Natural killer cell (primary cell): ENCODE measurements at places on chromosomes 4 and X.

GRCh38 chr4:15340902-15341732 lies 86.7 kb upstream of the C1QTNF7 start:
- H3K4me3 ChIP-seq, result no peak overlapping the region
- no peaks in the 10 kb centered on the region for H3K36me3 ChIP-seq
- no peak for DNase-seq
- no peaks in the 10 kb centered on the region for H3K4me1 ChIP-seq

DNA sequence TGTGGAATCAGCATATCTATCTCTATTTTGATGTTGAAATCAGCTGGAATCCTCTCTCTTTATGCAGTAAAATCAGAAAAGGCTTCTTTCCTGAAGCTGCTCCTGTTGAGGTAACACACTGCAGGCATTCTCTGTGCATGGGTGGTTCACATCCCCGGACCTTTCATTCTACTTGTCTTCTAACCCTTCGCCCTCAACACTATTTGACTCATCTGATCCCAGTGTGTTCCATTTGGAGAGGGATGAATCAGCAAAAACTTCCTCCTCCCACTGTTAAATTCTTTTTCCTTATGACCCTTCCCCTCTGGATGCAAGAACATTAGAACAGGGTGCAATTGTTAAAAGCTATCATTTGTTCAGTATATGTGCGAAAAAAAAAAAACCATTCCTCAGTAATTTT lies 67.4 kb downstream of the RNF150 start:
- H3K4me3 ChIP-seq, result no peak overlapping the region
- no peak overlapping the region for H3K27ac ChIP-seq
- no peak for DNase-seq
- no peaks in the 10 kb centered on the region for H3K4me1 ChIP-seq

- peak overlapping the region; percentile 14 for H3K27ac ChIP-seq
- H3K4me3 ChIP-seq, result no peak overlapping the region
- no peaks in the 10 kb centered on the region for H3K27me3 ChIP-seq
- DNase-seq, result peak; percentile 57
- H3K36me3 ChIP-seq, result no peaks in the 10 kb centered on the region
- H3K4me1 ChIP-seq, result peaks cover 13% of the 10 kb centered on the region
Measured at GRCh38 chr4:142356801-142357200, 489.3 kb downstream of the INPP4B start.

DNA sequence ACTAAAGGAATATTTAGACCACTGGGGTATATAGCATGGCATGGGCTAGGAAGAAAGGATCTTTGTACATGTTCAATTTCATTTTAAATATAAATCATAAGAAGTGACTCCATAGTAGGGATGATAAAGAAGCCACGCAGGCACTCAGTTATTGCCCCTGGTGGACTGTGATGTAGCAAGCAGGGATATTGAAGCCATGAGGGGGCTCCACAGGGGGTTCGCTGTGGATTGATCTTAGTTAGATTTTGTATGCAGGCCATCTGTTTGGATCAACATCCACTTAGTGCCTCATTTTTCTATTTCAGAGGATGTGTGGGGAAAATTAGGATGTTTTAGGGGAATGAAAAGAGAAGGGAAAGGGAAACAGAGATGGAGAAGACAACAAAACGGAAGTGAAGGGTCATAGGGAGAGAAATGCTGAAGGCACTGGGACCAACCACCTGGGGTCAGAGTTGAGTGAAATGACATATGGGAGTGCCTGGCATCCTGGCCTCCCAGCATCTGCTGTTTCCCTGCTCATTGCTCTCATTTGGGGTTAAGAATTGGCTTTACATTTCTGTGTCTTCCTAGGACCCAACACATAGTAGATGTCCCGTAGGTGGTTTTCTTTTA lies 11.2 kb upstream of the FREM3 start:
- DNase-seq, result no peak
- no peaks in the 10 kb centered on the region for H3K27me3 ChIP-seq
- no peaks in the 10 kb centered on the region for H3K4me1 ChIP-seq
- no peak overlapping the region for H3K4me3 ChIP-seq

DNA sequence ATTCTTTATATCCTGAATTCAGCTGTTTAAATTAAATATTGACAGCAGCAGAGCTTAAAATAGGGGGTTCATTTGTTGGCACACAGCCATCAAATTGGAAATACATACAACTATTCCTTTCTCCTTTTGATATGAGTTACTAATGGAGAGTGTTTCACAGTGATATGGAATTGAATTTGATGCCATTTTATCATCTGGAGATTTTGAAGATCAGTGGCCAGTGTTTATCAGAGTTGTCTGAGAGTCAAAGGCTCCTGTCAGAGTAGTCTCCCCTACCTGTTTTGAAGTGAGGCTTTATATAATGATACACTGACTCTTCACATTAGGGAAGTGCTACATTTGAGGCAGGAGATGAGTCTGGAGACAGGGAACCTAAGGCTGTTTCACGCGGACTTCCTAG lies 1286.3 kb downstream of the TECRL start:
- no peaks in the 10 kb centered on the region for H3K27me3 ChIP-seq
- no peak for DNase-seq
- H3K4me1 ChIP-seq, result no peaks in the 10 kb centered on the region

DNA sequence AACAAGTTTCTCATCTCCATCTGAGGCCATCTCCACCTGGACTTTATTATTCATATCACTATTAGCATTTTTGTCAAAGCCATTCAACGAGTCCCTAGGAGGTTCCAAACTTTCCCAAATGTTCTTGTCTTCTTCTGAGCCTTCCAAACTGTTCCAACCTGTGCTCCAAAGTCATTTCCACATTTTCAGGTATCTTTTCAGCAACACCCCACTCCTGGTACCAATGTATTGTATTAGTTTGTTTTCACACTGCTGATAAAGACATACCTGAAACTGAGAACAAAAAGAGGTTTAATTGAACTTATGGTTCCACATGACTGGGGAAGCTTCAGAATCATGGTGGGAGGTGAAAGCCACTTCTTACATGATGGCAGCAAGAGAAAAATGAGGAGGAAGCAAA lies 385.4 kb upstream of the GATB start:
- no peaks in the 10 kb centered on the region for H3K27me3 ChIP-seq
- H3K27ac ChIP-seq, result no peak overlapping the region
- H3K36me3 ChIP-seq, result no peaks in the 10 kb centered on the region
- no peak overlapping the region for H3K4me3 ChIP-seq
- H3K4me1 ChIP-seq, result no peaks in the 10 kb centered on the region

GRCh38 chrX:41589634-41590270 lies 99.0 kb upstream of the GPR34 start:
- H3K36me3 ChIP-seq, result peaks cover 3% of the 10 kb centered on the region
- H3K27ac ChIP-seq, result no peak overlapping the region
- no peaks in the 10 kb centered on the region for H3K4me1 ChIP-seq
- no peaks in the 10 kb centered on the region for H3K27me3 ChIP-seq
